Endothelial cell of umbilical vein (primary cell): ENCODE measurements at places on chromosomes 7 and 10.

GRCh38 chr7:71131256-71132126 lies 453 bp upstream of the GALNT17 start:
- no peak for DNase-seq

GRCh38 chr7:150378853-150379440 lies at the start of gene ZNF775:
ZNF775 (plus strand) TSS chr7:150379330; CDS start chr7:150388471, 9,141 bp downstream.
- peak; percentile 93 for DNase-seq

- DNase-seq: no peak
These were observed 428.6 kb downstream of the TCERG1L start for GRCh38 chr10:130882906-130883305.

GRCh38 chr10:1464881-1465417 lies 272.4 kb downstream of the ADARB2 start:
- no peak for DNase-seq

DNA sequence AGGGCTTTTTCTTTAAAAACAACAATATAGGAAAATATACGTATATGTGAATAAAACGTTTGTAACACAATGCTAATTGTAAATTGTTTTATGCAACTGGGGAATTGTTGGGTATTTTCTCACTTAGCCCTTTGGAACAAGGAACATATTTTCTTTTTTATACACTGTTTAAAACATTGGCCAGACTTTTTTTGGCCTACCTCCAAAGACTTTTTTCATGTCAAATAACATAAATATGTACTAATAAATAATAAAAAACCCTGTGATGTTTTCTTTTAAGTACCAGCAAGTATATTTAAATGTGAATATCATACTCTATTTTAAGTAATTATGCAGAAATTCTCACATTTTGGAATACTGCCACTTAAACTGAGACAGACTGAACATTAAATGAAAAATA lies 15.7 kb downstream of the TMEM106B start:
- no peak for DNase-seq

GRCh38 chr10:63209705-63210104 lies 76.6 kb downstream of the NRBF2 start:
- no peak for DNase-seq

GRCh38 chr7:85454904-85455303 lies 268.0 kb upstream of the SEMA3D start:
- no peak for DNase-seq

GRCh38 chr10:121610798-121611323 lies 12.6 kb upstream of the FGFR2 start:
- DNase-seq: no peak

DNA sequence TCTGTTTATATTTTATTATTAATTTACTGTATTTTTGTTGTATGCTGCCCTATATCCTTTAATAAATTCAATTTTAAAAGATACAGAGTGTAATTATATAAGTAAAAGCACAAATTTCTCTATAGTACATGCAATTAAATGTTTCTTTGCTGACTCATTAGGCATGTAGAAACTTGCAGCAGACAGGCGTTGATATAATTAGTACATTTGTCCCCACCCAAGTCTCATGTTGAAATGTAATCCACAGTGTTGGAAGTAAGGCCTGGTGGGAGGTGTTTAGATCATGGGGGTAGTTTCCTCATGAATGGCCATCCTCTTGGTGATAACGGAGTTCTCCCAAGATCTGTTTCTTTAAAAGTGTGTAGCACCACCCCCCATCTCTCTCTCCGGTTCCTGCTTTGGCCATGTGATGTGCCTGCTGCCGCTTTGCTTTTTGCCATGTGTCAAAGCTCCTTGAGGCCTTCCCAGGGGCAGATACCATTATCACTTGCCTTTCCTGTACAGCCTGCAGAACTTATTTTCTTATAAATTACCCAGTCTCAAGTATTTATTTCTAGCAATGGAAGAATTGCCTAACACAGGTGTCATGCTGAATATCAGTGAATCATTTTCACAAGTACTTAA lies 63.7 kb downstream of the TSPAN12 start:
- no peak for DNase-seq

- no peak for DNase-seq
These were observed 184.4 kb downstream of the MDFIC start for GRCh38 chr7:115106316-115106715.

DNA sequence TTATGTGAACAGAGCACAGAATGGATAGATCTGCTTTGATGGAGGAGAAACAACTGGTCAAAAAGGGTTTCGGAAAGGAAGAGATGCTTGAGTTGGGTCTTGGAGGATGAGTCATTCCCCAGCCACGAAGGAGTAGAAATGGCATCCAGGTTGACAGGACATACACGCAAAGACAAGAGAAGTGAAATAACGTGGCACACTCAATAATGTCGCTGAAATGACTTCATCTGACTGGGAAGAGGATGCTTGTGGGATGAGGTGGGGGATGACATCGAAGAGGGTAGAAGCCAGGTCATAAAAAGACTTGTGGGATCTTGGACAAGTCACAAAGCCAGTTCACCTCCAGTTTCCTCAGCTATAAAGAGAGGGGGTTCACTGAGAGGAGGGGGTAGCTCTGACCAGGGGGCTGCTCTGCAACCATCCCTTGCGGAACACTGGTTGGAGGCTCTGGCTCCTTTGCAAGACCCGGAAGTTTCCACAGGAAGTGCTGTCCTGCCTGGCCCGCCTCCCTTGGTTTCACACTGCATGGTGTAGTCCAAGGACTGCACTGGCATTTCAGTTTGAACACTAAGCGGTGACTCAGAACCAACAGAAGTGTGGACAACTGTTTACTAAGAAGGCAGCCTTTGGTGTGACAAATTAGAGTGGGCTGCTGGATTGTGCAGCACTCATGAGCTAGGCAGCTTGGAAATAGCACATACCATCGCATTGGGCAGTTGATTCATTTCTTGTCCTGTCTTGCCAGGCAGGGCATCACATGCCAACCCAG lies 189.9 kb upstream of the ADO start:
- DNase-seq: no peak
